ENCODE measurements at places on chromosomes 5 and 9.

GRCh38 chr5:126971455-126972031, 58.8 kb downstream of the MARCHF3 start:
- no peaks in the 10 kb centered on the region for H3K36me3 ChIP-seq
- DNase-seq: no peak
- H3K27me3 ChIP-seq: no peaks in the 10 kb centered on the region
- H3K27ac ChIP-seq: no peak overlapping the region

DNA sequence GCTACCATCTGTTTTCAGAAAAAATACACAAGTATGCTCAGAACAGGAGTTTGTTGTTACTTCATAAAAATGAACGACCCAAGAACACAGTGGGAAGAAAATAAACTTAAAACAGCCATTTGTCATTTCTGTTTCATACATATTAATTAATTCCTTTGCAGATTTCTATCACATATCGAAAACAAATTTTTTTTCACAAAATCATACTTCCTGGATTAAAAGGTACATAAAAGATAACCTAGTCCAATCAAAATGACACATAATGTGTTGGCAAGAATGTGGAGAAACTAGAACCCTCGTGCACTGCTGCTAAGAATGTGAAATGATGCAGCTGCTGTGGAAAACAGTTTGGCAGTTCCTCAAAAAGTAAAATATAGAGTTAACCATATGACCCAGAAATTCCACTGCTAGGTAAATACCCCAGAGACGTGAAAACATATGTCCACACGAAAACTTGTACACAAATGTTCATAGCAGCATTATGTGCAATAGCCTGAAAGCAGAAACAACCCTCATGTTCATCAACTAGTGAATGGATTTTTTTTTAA, 46.0 kb downstream of the MYO10 start:
- H3K27me3 ChIP-seq: no peaks in the 10 kb centered on the region
- no peak overlapping the region for H3K27ac ChIP-seq
- H3K36me3 ChIP-seq: no peaks in the 10 kb centered on the region
- peaks cover 23% of the 10 kb centered on the region for H3K4me1 ChIP-seq

GRCh38 chr9:108467653-108468324, 388.0 kb downstream of the ACTL7B start:
- H3K4me3 ChIP-seq: no peak overlapping the region
- H3K27ac ChIP-seq: peak overlapping the region; percentile 43
- DNase-seq: no peak
- no peaks in the 10 kb centered on the region for H3K27me3 ChIP-seq
- H3K4me1 ChIP-seq: peaks cover 13% of the 10 kb centered on the region

GRCh38 chr9:88399966-88400365, 11.7 kb downstream of the SPIN1 start:
- H3K27ac ChIP-seq: no peak overlapping the region
- no peak overlapping the region for H3K4me3 ChIP-seq
- no peaks in the 10 kb centered on the region for H3K36me3 ChIP-seq

DNA sequence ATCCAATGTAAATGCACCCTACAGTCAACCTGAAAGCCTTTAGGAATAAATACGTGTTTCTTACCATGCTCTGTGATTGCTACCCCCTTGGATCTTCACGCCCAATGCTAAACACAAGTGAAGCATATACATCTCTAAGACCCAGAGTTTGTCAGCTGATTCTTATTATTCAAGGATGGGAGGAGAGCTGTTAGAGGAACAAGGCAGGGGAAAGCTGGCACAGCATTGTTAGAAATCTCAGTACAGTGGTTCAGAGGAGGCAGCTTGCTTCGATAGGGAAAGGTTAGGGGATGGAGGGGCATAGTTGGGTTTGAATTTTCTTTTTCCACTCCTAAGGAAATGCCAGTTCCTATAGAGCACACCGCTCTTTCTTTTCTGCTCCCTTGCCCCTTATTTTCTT, 16.7 kb upstream of the TAF11L2 start:
- no peak overlapping the region for H3K27ac ChIP-seq
- H3K36me3 ChIP-seq: no peaks in the 10 kb centered on the region
- no peak for DNase-seq

DNA sequence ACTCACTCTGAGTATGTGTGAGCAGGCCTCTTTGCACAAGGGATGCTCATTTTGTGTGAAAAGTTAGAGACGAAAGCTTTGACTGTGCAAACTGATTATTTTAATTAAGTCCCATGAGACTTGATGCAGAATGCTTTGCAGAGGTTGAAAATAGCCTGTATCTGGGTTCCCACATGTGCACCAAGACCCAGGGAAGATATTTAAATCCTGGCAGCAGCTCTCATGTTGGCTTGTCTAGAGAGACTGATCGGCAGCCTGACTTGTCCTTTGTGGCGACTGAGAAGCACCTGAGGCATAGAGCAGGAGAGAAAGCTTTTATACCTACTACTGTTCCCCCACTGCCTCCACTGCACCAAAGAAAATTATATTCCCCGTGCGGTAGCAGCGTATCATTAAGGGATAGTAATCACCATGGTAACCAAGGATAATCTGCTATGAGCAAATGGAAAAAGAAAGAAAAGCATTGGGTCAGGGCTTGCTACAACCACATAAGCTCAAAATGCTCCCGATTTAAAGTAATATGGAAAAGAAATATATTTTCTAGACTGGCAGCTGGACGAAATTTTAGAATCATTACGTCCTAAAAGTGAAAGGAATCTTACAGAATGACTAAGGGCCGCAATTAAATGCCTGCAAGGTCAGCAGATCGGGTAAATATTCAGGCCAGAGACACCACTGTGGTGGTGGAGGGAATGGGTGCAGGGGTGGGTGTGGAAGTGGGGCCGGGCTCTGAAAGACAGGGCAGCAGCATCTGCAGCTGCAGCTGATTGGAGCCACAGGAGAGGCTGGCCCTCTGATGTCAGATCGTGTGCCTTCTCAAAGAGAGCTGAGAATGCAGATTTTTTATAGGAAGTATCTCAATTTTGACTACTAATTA, 135.3 kb upstream of the EPB41L4A start:
- no peaks in the 10 kb centered on the region for H3K27me3 ChIP-seq
- DNase-seq: no peak

- no peaks in the 10 kb centered on the region for H3K36me3 ChIP-seq
- no peak for DNase-seq
- H3K27ac ChIP-seq: no peak overlapping the region
These were observed 53.7 kb upstream of the ANKH start for GRCh38 chr5:14925326-14925725.

DNA sequence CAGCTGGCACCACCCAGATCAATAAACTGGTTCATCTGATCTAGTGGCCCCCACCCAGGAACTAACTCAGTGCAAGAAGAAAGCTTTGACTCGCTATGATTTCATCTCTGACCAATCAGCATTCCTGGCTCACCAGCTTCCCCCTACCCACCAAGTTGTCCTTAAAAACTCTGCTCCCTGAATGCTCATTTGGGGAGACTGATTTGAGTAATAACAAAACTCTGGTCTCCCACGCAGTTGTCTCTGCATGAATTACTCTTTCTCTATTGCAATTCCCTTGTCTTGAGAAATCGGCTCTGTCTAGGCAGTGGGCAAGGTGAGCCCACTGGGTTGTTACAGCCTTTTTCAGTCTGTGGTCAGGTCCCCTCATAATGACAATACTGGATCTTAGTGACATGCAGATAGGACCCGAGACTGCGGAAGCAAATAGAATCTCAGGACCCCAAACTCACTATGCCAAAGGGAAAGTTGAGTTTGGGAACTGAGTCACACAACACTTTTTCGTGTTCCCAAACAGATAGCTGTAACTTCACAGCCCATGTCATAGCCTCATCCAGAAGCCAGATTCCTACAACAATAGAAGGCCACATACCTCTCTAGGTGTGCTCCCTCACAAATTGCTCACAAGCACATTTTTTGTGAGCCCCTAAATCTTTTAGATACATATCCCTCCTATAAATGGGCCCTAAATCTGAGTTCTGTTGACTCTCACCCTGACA, 175.2 kb upstream of the RAI14 start:
- H3K27me3 ChIP-seq: no peaks in the 10 kb centered on the region
- H3K36me3 ChIP-seq: no peaks in the 10 kb centered on the region
- no peaks in the 10 kb centered on the region for H3K4me1 ChIP-seq
- no peak overlapping the region for H3K27ac ChIP-seq
- no peak overlapping the region for H3K4me3 ChIP-seq
- DNase-seq: no peak
